ENCODE measurements at places on chromosomes 16 and 17. TPM values are rescaled to one million over a fixed set of nuclear protein-coding genes. Genes with fewer than 3 reads are reported as not detected.

Gene OR4D1
- not detected for total RNA-seq

Gene TPSG1
- not detected for total RNA-seq

Gene ZSCAN32
- total RNA-seq, result 26.1 TPM

Gene EFCAB13
- total RNA-seq, result 21.5 TPM

Gene C16orf74
- 3.4 TPM for total RNA-seq

Gene HOXB8
- 30.9 TPM for total RNA-seq

Gene DHRS7C
- not detected for total RNA-seq

Gene PMFBP1
- total RNA-seq, result 8.5 TPM

Gene RPS15A
- 1,182 TPM for total RNA-seq

Gene GAN
- 22.0 TPM for total RNA-seq

Gene CCL7
- not detected for total RNA-seq

Gene DNAH9
- total RNA-seq, result 0.19 TPM

Gene ABCC12
- total RNA-seq, result not detected

Gene PERCC1
- not detected for total RNA-seq

Gene SLC2A4
- 0.20 TPM for total RNA-seq

Gene KRTAP1-1
- total RNA-seq, result 15.9 TPM

All from Calu3 (cell line).